AG08396 (cell line): ENCODE measurements at places on chromosomes 11 and 22.

DNA sequence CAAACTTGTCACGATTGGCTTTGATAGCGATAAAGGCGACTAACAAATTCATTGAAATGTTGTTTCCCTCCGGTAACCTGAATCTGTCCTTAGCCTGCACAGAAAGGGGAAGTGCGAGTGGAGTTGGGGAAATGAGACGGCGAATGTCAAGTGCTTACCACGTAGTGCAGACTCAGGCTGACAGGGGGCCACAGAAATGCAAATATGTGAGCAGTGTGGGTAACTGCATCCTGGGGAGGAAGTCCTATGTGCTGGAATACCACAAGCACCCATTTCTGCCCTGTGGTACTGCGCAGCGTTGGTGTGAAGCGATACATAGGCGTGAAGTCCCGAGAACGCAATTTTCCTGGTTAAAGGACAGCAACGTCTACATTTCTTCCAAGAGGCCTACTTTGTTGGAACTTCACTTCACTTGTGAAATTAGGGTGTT is 869 bp upstream of the EIF4ENIF1 start:
- DNase-seq = peak; percentile 79

GRCh38 chr22:17773606-17774205 is 563 bp downstream of the BID start:
- peak; percentile 75 for DNase-seq

GRCh38 chr11:47383071-47383470 is 4.7 kb upstream of the SPI1 start:
- DNase-seq = no peak

DNA sequence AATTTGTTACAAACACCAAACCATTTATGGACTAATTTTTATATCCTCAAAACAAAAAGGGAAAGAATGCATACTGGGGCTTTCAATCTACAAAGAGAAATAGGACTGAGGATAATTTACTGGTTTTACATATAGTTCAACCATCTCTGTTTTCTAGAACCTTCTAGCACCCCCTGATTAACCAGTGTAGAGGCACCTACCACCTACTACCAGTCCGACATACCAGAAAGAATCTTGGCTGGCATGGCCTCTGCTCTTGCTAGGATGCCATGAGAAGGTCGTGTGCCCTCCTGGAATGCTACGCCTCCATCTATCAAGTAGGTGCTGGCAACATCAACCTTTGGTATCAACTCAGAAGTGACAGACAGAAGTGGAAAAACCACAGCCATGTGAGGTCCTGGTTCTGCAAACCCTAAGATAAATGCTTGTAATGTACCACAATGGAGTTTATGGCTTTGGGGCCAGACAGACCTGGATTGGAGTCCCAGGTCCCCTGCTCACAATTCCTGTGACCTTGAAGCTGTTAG is 28.2 kb downstream of the MYH9 start:
- no peak for DNase-seq

DNA sequence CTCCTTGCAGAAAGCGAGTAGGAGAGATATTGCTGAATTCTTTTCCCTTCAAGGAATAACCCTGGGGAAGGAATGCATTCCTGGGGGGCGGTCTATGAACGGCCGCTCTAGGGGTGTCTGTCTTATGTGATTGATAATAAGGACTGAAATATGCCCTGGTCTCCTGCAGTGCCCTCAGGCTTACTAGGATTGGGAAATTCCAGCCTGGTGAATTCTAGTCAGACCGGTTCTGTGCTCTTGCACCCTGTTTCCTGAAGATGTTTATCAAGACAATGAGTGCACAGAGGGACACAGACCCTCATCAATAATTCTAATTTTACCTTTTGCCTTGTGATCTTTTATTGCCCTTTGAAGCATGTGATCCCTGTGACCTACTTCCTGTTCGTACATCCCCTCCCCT is 140.7 kb downstream of the LUZP2 start:
- DNase-seq = no peak
